ENCODE measurements at places on chromosomes 11 and 22.
A peak's percentile ranks its signal among the peaks of the same experiment; 100 is the strongest.

DNA sequence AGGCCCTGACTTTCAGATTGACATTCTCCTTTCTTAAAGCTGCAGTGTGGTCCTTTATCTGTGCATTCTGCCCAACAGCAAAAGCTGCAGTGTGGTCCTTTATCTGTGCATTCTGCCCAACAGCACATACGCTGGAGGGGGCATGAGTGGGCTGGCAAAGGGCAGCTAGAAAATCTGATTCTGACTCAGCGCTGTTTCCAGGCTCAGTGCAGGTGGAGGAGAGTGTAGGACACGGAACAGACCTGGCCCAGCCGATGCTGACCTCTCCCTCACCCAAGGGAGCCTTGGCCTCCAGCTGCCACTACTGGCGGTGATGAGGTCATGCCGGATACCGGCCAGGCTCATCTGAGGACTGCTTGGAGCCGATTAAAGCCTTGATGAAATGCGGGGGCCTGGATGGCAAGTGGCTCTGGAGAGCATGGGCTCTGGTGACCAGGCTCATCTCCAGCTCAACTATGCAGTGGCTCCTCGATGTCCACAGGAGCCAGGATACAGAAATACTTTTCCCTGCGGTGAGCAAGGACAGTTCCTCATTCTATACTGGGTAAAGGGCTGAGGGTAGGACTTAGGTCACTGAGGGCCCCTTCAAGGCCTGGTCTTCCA lies 84.6 kb downstream of the CLPB start:
- DNase-seq, result no peak

GRCh38 chr11:19658344-19658743 lies 54.3 kb upstream of the NAV2 start:
- DNase-seq, result peak; percentile 20

- peak; percentile 22 for DNase-seq
These were observed 1.2 kb upstream of the ARHGEF12 start for GRCh38 chr11:120334894-120335462.

DNA sequence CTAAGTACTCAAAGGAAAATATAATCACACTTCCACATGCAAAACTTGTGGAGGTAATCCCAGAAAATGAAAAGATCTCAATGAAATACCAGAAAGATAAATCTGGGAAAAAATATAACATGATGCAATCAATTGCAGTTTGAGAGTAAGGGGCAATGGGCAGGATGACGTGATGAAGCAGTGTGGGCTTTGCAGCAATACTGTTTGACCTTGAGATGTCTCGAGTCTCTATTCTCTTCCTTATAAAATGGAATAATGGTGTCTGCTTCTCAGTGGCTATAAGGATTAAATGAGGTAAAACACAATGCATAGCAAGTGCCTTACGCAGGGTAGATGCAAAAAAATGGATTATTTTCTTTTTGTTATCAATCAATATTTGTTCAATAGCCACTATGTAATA lies 447.5 kb downstream of the BUD13 start:
- DNase-seq, result no peak

- no peak for DNase-seq
These were observed 21.0 kb downstream of the PARVB start for GRCh38 chr22:44045145-44045544.

- no peak for DNase-seq
These were observed 26.1 kb upstream of the ADA2 start for GRCh38 chr22:17245341-17245740.

DNA sequence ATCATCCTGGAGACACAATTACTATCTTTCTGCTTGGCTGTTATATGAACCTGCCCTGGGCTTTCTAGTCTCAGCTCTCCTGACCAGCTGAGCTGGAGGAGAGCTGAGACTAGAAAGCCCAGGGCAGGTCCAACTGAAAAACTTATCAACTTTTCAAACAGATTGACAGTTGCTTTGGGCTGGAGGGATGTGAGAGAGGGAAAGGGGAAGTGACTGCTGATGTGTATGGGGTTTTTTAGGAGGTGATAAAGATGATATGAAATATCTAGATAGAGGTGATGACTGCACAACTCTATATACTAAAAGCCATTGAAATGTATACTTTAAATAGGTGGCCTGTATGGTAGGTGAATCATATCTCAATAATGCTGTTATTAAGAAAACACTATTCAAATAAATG lies 60.2 kb upstream of the CHRM4 start:
- no peak for DNase-seq

DNA sequence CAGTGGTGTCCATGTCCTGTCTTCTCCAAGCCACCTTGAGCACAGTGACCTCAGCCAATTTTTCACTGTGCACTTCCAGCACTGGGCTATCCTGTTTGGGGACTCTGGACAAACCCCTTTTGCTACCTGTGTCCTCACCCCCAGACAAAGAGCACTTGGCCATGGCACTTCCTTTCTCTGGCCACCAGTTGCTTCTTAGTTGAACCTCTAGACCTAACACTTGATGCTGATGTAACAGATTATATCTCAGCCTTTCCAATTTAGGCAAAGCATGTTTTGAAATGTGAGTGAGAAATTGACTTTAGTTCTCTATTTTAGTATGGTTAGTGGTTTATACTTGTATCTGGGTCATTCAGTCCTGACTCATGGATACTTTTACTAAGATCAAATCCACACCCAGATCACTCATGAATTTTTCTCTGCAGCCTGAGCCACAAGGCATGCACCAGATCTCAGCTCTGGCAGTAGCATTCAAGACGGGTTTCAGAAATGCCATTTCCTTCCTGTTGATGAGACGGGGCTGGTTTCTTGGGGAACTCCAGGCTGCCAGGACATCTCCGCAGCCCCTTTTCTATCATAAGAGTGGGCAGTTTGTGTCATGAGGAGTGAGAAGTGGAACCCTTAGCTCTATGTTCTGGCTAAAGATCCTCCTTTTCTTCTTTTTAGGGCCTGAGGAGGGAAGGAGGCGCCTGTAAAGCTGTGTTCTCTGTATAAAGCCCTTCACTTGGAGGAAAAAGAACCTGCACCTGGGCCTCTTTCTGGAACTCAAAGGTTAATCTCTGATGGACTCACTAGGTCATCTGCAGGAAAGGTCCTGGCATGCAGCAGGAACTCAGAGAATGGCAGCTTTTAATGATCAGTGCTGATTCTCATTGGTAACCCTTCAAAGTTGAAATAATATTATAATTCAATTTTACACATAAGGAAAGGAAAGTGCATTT lies 185.6 kb upstream of the TENM4 start:
- DNase-seq, result no peak

- no peak for DNase-seq
These were observed 135.4 kb downstream of the ADAMTS15 start for GRCh38 chr11:130583801-130584211.

DNA sequence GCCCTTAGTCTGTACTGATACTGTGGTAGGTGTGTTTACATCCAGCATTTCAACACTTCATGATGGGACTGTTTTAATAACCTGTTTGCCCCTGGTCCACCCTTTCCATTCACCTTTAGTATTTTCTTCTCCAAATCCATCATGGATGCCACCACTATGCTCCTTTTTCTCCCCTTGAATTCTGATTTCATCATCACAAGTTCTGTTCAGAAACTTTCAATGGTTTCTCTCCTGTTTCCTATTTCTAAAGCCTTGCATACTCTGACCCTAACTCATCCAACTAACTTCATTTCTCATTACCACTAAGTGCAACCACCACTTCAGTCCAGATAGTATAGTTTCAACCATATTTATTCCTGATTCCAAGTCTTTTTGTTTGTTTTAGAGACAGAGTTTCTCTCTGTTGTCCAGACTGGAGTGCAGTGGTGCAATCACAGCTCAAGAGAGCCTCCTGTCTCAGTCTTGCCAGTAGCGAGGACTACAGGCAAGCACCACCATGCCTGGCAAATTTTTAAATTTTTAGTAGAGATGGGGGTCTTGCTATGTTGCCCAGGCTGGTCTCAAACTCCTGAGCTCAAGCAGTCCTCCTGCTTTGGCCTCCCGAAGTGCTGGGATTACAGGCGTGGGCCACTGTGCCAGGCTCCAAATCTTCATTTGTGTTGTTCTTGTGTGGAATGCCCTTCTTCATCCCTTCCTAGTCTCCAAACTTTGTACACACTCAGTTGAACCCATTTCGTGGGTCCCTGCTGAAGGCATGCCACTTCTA lies 1.2 kb upstream of the LIN7C start:
- no peak for DNase-seq

- no peak for DNase-seq
These were observed 75.2 kb upstream of the KIRREL3 start for GRCh38 chr11:127075758-127076157.

DNA sequence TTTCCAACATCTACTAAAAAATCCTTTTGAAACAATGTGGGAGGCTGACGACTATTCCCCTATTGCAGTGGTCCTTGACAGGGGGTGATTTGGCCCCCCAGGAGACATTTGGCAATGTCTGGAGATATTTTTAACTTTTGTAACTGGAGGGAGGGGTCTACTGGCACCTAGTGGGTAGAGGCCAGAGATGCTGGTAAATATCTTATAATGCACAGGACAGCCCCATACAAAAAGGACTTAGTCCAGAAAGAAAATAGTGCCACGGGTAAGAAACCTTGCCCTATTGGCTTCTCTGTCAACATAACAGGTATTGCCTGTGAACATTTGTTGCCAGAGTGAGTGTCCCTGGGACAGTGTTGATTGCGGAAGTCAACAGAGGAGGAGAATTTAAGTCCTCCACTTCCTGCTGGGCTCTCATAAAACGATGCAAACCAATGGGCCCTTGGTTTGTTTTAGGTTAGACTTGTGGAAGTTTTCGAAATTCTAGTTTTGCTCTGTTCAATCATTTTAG lies 101.6 kb downstream of the MAML2 start:
- no peak for DNase-seq

- no peak for DNase-seq
These were observed 352.0 kb upstream of the MPPED2 start for GRCh38 chr11:30938171-30938570.

DNA sequence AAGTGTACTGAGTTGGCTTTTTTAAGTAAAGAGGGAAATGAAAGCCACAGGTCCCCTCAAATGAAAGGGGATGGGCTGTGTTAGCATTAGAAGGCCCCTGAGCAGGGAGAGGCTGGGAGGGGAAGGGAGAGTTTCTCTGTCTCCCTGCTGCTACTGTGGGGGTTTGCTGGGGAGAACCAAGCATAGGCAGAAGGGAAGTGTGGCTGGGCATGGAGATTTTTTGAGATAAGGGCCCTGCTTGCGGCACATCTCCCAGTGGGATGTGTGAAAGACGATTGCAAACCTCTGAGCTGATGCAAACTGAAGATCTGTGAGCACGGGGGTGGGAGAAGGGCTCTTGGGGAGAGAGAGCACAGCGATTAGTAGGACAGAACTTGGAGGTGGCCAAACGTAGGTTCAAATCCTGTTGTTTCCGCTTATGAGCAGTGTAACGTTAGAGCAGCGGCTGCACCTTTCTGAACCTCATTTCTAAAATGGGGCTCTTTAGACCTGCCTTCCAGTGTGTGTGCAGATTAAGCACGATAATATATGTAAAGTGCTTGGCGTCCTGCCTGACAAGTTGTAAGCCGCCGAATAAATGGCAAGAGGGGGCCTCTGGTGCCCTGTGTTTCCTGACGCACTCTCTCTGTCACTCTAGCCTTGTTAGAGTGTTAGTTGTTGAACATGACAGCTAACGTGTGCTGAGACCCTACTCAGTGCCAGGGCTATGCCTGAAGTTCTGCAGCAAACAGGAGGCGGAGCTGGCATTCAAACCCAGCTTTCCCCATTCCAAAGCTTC lies 122.3 kb downstream of the GRIK4 start:
- DNase-seq, result no peak

- no peak for DNase-seq
These were observed 33.2 kb downstream of the RTN4R start for GRCh38 chr22:20234760-20235388.

GRCh38 chr22:35140879-35141745 lies 75.2 kb downstream of the ISX start:
- DNase-seq, result no peak

- DNase-seq, result no peak
These were observed 15.8 kb downstream of the IGLL5 start for GRCh38 chr22:22903355-22903777.

DNA sequence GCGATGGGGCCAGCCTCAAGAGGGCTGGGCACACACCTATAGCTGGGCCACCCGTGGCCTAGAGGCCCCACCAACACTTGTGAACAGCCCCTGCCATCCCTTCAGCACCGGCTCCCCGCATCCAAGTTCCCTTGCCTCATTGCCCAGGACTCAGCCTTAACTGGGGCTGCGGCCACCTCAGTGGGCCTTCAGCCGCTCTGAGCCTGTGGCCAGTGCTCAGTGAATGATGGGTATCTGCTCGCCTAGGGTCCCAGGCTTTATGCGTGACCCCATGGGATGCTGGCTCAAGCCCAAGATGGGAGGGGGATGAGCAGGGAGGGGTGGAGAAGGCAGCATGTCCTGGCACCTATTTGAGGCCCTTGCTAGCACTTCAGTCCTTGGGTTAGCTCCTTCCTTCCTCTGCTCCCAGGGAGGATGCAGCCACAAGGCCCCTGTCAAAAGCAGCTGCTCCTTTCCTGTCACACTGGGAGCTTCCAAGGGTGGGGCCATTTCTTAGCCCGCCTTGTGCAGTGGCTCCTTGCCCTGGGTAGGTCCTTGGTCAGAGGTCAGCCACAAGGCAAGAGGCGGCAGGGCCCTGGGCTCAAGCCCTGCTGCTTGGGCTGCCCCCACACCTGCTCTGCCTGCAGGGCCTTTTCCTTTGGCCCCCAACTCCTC lies 31.8 kb downstream of the GNAZ start:
- no peak for DNase-seq

DNA sequence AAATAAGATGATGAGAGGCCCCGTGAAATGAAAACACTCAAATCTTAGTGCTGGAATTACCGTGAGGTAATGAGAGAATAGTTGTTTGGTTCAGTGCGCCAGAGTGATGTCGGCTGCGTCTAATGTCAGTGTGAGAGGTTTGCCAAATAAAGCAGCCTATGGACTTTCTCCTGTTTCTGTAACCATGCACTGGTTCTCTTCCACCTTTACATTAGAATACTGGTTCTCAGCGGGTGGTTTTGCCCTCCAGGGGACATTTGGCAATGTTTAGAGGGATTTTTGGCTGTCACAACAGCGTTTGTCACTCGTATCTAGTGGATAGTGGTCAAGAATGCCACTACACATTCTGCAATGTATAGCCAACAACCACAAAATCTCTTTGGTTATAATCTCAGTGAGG lies 1.1 kb downstream of the OOSP4B start:
- no peak for DNase-seq

GRCh38 chr11:27477243-27477642 lies 4.7 kb upstream of the LGR4 start:
- DNase-seq, result no peak

DNA sequence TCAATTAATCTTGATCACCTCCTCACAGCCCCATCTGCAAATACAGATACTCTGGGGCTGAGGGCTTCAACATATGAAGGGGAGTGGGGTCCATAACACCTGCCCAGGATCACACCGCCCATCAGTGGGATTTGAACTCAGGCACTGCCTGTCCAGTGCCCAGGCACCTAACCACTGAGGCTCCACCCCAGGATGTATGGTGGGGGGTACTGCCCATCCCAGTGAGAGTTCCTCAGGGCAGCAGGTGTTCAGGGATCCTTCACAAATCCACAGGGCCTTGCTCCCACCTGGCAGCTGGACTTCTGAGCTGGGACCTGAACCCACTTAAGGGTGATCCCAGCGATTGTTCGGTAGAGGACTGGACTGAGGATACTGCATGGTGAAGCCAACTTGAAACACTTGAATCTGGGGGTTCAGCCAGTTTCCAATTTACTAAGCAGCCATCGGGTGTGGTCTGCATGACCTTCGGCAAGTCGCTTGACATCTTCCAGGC lies 33.3 kb downstream of the PRDM11 start:
- no peak for DNase-seq

- no peak for DNase-seq
These were observed 220.5 kb upstream of the TENM4 start for GRCh38 chr11:79661373-79661772.

- no peak for DNase-seq
These were observed 2.9 kb downstream of the KLHL35 start for GRCh38 chr11:75429902-75430713.
